Stimulated activated CD4-positive, alpha-beta T cell treated with anti-CD3 and anti-CD28 coated beads, Interleukin-1b, Interleukin-23, amount 100 ng/mL, for 1 hour (primary cell): ENCODE measurements at places on chromosomes 13 and 19.

- DNase-seq: no peak
These were observed 185.4 kb upstream of the CSNK1A1L start for GRCh38 chr13:37290716-37291505.

GRCh38 chr19:281156-281853, 9.9 kb downstream of the PLPP2 start:
- DNase-seq: no peak

DNA sequence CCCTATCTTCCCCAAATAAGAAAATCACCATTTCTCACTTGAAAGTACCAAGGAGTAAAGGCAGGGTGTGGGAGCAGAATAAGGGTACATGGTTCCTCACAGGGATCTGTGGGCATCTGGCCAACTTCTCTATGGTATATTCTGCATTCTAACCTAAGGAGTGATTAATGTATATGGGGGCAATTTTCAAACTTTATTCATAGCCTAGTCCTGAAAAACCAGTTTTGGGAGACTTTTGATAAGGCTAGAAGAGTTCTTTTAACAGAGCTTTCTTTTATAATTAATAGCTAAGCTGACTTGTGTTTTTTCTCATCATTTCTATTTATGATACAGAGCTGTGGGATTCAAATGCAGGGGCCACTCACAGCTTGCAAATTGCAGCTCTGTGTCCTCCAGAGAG, 852 bp downstream of the SCEL start:
- no peak for DNase-seq

- DNase-seq: no peak
These were observed 3.5 kb downstream of the MKNK2 start for GRCh38 chr19:2047449-2048103.

DNA sequence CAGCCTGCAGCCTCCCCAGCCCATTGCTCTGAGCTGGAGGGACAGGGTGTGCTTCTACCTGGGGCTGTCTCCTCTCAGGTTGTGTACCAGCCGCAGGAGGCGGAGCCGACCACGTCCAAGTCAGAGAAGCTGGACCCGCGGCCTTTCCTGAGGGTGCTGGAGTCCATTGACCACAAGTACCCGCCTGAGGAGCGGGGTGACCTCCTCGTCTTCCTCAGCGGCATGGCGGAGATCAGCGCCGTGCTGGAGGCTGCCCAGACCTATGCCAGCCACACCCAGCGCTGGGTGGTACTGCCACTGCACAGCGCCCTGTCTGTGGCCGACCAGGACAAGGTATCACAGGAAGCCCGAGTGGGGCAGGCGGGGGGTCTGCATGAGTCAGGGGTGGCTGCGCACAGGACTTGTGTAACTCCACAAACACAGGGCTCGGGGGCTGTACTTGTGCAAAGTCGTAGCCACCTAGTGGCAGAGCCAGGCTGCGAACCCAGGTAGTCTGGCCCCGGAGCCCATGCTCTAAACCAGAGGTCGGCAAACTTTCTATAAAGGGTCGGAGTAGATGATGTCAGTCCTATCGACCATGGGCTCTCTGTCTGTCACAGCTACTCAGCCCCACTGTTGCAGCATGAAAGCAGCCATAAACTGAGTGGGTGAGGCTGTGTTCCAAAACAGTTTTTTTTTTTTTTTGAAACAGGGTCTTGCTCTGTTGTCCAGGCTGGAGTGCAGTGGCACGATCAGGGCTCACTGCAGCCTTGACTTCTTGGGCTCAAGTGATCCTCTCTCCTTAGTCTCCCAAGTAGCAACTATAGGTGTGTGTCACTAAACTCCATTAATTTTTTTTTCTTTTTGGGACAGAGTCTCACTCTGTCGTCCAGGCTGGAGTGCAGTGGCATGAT, 8.9 kb downstream of the DHX34 start:
- no peak for DNase-seq

DNA sequence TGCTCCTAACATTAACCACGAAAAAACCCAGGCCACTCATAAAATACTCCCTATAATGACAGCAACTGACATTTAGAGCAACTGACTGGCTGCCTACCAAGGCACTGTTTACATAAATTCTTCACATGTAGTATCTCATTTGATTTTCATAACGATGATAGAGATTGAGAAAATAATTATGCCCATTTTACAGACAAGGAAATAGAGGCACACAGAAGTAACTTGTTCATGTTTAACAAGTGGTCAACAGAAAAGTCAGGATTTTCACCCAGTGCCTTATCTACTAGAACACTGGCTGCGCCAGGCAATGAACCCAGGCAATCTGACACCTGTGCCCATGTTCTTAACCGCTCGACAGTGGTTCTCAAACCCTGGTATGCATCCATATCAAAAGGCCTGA, 6.3 kb downstream of the ZNF45 start:
- DNase-seq: no peak

- no peak for DNase-seq
These were observed 47.5 kb upstream of the MED4 start for GRCh38 chr13:48142436-48142835.

DNA sequence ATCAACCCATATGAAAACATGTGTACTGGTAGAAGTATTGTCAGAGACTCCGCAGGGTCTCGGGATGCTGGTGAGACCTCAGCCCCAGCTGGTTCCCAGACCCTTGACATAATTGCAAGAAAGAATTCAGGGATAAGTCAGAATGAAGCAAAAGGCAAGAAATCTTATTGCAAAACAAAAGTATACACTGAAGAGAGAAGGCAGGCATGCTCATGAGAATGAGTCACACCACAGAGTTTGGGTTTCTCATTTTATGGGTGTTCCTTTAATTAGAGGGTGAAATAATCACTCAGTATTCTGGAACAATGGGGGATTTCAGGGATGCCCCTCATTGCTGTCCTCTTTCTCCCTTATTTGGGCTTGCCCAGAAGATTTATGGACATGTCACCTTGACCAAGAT, 1423.8 kb upstream of the MIR17HG start:
- DNase-seq: no peak

- DNase-seq: no peak
These were observed 202.8 kb upstream of the ATXN8OS start for GRCh38 chr13:69904784-69905183.

GRCh38 chr13:30382836-30383525, 39.3 kb upstream of the UBE2L5 start:
- no peak for DNase-seq

GRCh38 chr13:110127986-110128511, 178.9 kb downstream of the COL4A1 start:
- DNase-seq: no peak

- DNase-seq: no peak
These were observed 772.0 kb downstream of the DIAPH3 start for GRCh38 chr13:59391696-59392095.

- no peak for DNase-seq
These were observed 27.2 kb upstream of the CBY2 start for GRCh38 chr13:45674908-45675307.

DNA sequence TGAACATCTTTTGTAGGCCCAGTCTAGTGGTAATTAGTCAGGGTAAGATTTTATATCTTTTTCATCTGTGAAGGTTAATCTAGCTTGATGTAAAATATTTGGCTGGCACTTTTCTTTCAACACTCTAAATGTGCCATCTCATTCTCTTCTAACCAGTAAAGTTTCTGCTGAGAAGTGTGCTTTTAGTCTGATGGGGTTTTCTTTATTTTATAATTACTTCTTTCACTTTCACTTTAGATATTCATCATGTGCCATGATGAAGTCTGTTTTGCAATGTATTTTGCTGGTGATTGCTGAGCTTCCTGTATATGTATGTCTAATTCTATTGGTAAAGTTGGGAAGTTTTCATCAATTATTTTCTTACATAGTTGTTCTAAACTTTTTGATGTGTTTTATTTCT, 31.9 kb downstream of the ZNF726 start:
- DNase-seq: no peak

- no peak for DNase-seq
These were observed 17.3 kb upstream of the SUPT20H start for GRCh38 chr13:37076818-37077217.
